A549 treated with Mapracorat at 1 μM for 4 hours (cell line): ENCODE measurements at places on chromosomes 3 and 15. TPM values are rescaled to one million over a fixed set of nuclear protein-coding genes. Genes with fewer than 3 reads are reported as not detected.

The ZBTB47 gene
- 5.0 to 7.1 TPM (median 6.4 TPM) in 5 replicates for total RNA-seq

The HHLA2 gene
- total RNA-seq, result 0.09 TPM in 1 of 5 replicates, not detected in the others

The ALDH1L1 gene
- 0.14 to 0.76 TPM (median 0.39 TPM) in 5 replicates for total RNA-seq

The AADACL2 gene
- total RNA-seq, result not detected in 5 replicates

The KCNAB1 gene
- not detected in 5 replicates for total RNA-seq

The ATP8B4 gene
- total RNA-seq, result 0.57 to 1.7 TPM (median 0.90 TPM) in 5 replicates

The CCDC80 gene
- 35.4 to 71.1 TPM (median 52.7 TPM) in 5 replicates for total RNA-seq

The LDHAL6B gene
- total RNA-seq, result not detected in 5 replicates

The PAK2 gene
- 32.1 to 44.0 TPM (median 38.9 TPM) in 5 replicates for total RNA-seq

The C2CD4A gene
- 0.06 to 0.27 TPM (median 0.16 TPM) in 5 replicates for total RNA-seq

The ENTPD3 gene
- total RNA-seq, result 0.05 TPM in 1 of 5 replicates, not detected in the others

The CCR2 gene
- total RNA-seq, result not detected in 5 replicates

The QTRT2 gene
- total RNA-seq, result 20.8 to 25.1 TPM (median 23.2 TPM) in 5 replicates

The OR5K2 gene
- total RNA-seq, result not detected in 5 replicates

The SLC12A1 gene
- total RNA-seq, result not detected in 5 replicates

The CCPG1 gene
- 33.3 to 40.2 TPM (median 38.0 TPM) in 5 replicates for total RNA-seq

The PARP9 gene
- 5.1 to 6.1 TPM (median 5.5 TPM) in 5 replicates for total RNA-seq

The DNAH12 gene
- total RNA-seq, result 0.02 to 0.09 TPM (median 0.03 TPM) in 4 of 5 replicates, not detected in the other

The SLC28A2 gene
- not detected in 5 replicates for total RNA-seq

The MME gene
- total RNA-seq, result not detected in 5 replicates

The LRCH3 gene
- 10.5 to 18.8 TPM (median 14.9 TPM) in 5 replicates for total RNA-seq

The LRRK1 gene
- 12.6 to 19.9 TPM (median 18.0 TPM) in 5 replicates for total RNA-seq

The WDR53 gene
- total RNA-seq, result 7.4 to 11.3 TPM (median 9.8 TPM) in 5 replicates

The NIT2 gene
- 77.5 to 96.6 TPM (median 85.1 TPM) in 5 replicates for total RNA-seq

The BLM gene
- 10.8 to 17.2 TPM (median 14.1 TPM) in 5 replicates for total RNA-seq

The PXK gene
- total RNA-seq, result 4.1 to 5.8 TPM (median 4.8 TPM) in 5 replicates

The FAM3D gene
- total RNA-seq, result not detected in 5 replicates

The GOLGA6L4 gene
- 0.29 to 1.3 TPM (median 0.87 TPM) in 5 replicates for total RNA-seq

The SLC6A20 gene
- total RNA-seq, result 0.02 TPM in 1 of 5 replicates, not detected in the others

The IVD gene
- 10.7 to 14.2 TPM (median 12.5 TPM) in 5 replicates for total RNA-seq

The PLA2G4D gene
- not detected in 5 replicates for total RNA-seq

The INSYN1 gene
- 0.95 to 3.1 TPM (median 1.4 TPM) in 5 replicates for total RNA-seq
